ENCODE measurements at places on chromosomes 12 and 14.

- no peak for DNase-seq
Observed at GRCh38 chr12:125272383-125272933, 207.2 kb downstream of the AACS start.

- no peak for DNase-seq
Observed at GRCh38 chr14:54354096-54354495, 42.7 kb upstream of the CDKN3 start.

GRCh38 chr14:90003526-90004307 is 48.0 kb downstream of the TDP1 start:
- no peak for DNase-seq

DNA sequence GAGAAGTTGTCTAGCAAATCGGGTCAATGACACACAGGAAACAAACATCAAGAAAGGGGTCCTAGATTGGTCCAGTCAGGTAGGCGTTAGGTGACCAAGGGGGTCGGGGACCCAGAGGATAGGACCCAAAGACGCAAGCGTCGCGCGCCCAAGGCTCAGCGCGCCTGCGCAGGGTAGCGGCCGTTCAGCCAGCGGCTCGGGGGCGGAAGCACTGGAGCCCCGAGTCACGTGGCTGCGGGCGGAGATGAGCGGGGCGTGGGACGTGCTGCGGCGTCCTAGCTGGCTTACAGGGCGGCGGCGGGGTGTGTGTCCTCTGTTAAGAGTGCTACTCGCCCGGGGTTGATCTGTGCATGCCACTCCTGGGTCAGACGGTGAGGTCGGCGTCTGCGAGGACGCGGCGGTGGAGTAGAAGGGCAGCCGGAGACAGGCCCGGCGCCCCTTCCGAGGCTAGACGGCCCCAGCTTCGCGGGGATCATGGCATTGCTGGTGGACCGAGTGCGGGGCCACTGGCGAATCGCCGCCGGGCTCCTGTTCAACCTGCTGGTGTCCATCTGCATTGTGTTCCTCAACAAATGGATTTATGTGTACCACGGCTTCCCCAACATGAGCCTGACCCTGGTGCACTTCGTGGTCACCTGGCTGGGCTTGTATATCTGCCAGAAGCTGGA is at the start of gene SLC35E3:
Gene SLC35E3 (plus strand): TSS at position 273 of the 668 bp plus-strand sequence. CDS start 202 bp downstream, at position 475.
- peak; percentile 86 for DNase-seq

GRCh38 chr14:93156693-93157369 is 27.9 kb downstream of the MOAP1 start:
- DNase-seq = no peak

GRCh38 chr12:109883461-109883860 is 3.1 kb upstream of the GLTP start:
- DNase-seq = no peak

DNA sequence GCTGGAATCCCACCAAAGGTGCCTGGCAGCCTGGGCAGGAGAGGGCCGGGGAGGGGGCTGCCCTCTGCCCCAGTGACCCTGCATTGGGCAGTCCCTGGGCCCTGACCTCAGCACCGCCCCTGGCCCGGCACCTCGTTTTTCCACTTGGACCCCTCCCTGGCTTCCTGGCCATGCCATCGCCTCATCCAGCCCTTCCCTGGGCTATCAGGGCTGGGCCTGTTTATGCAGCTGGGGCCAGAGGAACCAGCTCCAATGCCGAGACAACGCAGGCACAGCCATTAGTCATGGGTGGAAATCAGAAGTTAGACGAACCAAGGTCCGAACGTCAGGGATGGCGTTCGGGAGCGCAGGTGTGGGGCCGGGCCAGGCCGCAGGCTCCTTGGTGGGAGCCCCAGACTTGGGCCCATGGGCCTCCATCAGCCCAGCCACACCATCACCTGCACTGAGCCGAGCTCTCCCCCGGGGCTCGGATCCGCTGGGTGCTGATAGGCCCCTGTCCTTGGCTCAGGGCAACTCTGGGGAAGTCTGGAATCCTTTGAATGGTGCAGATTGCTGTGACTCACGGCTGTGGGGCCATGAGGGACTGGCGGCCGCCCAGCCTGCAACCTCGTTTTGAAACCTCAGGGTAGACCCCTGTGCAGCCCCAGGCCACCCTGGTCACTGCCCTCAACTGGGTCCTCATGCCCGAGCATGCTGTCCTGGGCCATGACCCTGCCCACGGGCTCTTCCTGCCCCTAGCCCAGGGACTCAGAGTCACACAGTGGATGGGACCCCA is 169.4 kb downstream of the KIF26A start:
- DNase-seq = no peak

GRCh38 chr12:57934819-57935218 is 6.5 kb upstream of the ATP23 start:
- DNase-seq = no peak

DNA sequence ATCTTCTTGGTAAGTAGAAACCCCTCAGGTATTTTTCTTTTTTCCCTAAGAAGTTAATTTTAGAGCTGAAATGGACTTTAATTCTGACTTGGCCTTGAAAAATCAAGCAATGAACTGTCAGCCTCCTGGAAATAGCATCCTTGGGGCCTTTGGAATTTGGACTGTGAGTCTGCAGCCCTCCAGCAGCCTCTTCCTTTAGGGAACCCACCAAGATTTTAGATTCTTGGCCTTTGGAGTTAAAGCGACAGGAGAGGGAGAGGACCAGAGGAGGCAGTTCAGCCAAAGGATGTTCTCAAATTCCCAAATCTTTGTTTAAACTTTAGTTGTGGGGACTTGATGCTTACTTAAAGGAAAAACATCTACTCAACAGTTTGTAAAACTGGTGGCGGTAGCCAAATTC is 288.6 kb downstream of the AACS start:
- DNase-seq = no peak

DNA sequence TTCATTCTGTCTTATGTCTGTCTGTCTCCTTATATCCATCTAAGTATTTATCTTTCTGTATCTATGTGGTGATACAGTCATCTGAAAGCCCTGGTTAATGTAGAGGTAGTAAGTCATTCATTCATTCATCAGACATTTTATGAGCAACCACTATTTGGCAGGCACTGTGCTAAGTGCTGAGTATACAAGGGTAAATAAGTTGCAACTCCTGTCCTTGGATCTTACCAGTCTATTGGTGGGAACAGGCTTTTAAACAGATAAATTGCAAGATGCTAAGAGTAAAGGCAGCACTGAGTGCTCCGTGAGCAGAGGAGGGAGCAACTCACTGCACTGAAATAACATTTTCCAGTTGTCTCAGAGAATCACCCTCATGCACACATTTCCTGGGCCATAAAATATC is 68.6 kb downstream of the TMEM30B start:
- DNase-seq = no peak

DNA sequence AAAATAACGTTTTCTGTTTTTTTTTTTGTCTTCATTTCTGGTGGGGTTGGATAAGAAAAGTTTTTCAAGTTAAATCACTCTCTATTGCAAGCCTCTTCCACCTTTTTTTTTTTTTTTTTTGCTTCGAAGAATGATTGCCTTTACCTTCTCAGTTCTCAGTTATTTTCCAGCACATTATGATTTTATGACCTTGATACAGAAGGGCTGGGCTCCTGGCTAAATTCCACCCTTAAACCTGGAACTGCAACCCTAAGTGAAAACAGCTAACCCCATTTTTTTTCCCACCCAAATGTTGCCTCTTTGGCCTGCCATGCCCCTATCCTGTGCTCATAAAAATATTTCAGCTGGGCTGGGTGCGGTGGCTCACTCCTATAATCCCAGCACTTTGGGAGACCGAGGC is 31.4 kb downstream of the PSEN1 start:
- DNase-seq = no peak

DNA sequence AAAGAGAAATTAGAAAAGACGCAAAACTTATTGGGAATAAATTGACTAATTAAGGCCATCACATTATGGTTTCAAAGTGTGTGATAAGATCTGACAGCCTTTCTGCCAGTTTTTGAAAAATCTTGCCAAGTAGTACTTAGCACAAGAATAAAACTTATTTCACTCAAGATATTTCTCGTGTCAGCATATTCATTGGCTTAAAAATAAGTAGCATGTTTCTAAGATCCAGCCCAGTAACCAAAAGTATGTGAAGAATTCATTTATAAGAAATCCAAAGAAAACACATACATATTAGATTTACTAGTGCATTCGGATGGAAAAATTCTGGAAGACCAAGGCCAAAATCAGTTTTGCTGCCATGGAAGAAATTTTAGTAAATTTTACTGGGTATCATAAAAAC is 1135.0 kb downstream of the GALC start:
- no peak for DNase-seq

- no peak for DNase-seq
Observed at GRCh38 chr12:614411-614970, 48.8 kb downstream of the NINJ2 start.

GRCh38 chr14:93970585-93970964 is 5.8 kb downstream of the ASB2 start:
- peak; percentile 61 for DNase-seq

GRCh38 chr12:129127771-129128170 is 274.5 kb downstream of the GLT1D1 start:
- DNase-seq = no peak

DNA sequence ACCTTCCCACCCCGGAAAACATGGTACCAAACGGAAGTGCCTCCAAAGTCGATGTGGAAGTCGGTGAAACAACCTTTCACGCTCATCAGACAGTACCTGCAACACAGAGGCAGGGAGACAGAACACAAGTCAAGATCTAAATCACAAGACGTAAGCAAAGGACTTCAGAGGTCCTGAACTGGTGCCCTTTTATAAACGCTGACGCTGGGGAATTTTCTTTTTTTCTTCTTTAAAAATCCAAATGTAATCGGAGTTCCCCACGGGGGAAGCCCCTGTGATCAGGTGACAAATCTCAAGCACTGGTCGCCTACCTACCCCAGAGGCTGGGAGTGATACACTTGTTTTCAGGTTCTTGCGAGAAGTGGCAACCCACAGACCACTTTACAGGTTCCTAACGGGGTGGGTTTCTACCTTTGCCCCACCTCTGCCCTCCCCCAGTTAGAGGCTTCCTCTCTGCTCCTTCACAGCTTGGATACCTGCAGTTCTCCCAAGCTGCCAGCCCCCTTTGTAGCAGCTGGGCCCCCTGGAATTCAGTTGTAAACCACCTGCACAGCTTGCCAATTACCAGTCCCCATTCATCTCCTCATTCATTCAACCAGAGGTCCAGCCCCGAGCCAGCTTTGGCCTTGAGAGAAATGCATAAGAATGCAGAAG is 46.2 kb downstream of the KDM2B start:
- no peak for DNase-seq

DNA sequence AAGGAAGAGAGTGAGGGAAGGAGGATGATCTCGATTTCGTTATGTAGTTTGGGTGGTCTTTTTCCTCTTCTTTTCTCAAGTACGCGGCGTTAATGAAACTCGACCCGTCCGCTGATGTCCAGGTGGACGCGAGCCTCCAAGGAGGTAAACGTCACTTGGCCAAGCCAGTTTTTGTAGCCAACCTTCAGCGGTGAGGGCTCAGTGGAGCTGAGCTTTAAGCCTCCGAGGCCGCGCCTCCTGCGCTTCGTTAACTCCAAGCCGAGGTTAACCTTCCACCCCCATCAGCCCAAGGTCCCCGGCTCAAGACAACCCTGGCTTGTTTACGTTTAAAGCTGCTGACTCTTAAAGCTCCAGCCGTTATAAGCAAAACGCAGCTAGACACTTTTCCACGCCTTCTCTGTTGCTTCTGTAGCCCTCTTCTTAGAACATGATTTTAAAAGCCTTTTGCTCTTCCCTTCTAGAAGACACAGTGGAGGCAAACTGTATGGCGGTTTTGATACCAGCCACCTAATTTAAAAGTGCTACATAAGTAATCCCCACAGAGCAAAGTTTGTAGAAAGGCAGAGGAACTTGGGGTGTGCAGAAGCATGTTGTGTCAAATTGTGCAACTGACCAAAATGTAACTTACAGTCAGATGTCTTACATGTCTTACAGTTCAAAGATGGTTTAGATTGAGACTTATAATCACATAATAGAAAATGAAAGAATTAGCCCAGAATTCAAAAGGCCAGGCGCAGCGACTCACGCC is 923 bp upstream of the ITPR2 start:
- no peak for DNase-seq

DNA sequence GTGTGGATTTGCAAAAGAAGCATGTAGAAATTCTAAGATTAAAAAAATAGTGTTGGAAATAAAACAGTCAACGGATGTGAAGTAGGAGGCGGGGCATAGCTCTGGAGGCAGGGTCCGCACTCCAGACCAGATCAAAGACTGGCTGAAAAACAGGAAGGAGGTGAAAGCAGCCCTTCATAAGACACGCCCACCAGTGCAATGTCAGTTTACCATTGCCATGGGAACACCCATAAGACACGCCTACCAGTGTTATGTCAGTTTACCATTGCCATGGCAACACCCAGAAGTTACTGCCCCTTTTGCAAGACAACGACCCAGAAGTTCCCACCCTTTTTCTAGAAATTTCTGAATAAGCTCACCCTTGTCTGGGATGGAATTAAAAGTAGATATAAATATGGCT is 87.1 kb downstream of the FZD10 start:
- DNase-seq = no peak

- DNase-seq = no peak
Observed at GRCh38 chr12:1384910-1385309, 209.5 kb downstream of the FBXL14 start.

DNA sequence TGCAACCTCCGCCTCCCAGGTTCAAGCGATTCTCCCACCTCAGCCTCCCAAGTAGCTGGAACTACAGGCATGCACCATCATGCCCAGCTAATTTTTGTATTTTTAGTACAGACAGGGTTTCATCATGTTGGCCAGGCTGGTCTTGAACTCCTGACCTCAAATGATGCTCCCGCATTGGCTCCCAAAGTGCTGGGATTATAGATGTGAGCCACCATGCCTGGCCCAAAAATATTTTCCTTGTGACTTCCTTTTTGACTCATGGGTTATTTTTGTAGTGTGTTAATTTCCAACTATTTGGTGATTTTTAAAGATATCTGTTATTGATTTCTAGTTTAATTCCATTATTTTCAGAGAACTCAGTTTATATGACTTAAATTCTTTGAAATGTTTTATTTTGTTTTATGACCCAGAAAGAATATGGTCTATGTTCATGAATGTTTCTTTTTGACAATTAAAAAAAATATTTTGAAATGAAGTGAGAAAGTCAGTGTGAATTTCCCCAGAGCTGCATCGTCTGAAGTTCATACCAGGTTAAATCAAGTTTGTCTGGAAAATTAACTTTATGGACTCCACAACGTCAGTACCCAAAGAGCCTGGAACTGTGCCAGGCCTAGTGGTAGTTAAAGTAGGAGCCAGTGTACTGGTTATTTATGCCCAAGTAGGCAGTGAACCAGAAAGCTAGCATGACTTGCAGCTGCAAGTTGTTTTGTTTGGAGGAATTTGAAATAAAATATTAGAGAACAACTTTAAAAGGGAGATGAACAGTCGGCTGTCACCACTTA is 2.8 kb upstream of the CDKL1 start:
- DNase-seq = no peak

GRCh38 chr14:22848351-22849164 is 12.2 kb downstream of the MMP14 start:
- peak; percentile 14 for DNase-seq

- no peak for DNase-seq
Observed at GRCh38 chr14:91681118-91681517, 50.8 kb downstream of the CATSPERB start.

- no peak for DNase-seq
Observed at GRCh38 chr14:68250927-68251768, 431.6 kb downstream of the RAD51B start.

GRCh38 chr12:115118177-115118724 is 434.3 kb upstream of the TBX3 start:
- DNase-seq = no peak

GRCh38 chr14:96224480-96225096 is 19.9 kb downstream of the BDKRB2 start:
- no peak for DNase-seq
